Activated CD8-positive, alpha-beta memory T cell treated with anti-CD3 and anti-CD28 coated beads, Interleukin-2, amount 50 U/mL, for 48 hours (primary cell): ENCODE measurements at places on chromosomes 7 and 10.

DNA sequence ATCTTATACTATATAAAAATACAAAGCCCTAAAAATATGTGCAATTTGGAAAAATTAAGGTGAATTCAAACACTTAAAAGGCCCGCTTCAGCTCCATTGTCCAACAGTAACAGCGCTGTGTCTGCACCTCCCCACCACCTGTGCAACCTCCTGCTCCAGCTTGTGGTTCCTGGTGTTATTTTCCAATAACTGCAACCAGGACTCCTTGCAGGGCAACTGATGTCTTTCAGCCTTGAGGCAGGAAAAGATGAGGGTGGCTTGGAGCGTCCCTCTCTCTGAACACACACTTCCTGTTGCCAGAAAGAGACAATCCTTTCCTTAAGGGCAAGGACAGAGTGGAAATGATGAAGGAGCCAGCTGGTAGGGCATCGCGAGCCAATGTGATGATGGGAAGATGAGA, 336.0 kb downstream of the GLRX3 start:
- DNase-seq, result no peak

DNA sequence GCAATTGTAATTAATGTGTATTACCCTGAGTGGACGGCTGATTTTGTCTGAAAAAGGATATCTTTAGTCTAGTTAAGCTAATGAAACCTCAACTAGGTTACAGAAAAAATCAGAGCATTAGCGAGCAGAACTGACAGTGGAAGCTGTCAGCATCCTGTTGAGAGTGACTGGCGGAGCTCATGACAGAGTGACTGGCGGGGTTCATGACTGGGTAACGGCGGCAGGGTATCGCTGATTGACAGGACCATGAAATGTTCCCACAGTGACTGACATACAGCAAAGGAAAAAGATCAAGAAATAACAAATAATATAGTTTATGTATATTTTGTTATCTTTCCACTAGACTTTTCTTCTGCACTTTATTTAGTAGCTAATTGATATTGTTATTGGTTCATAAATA, 202.5 kb upstream of the AGK start:
- no peak for DNase-seq

DNA sequence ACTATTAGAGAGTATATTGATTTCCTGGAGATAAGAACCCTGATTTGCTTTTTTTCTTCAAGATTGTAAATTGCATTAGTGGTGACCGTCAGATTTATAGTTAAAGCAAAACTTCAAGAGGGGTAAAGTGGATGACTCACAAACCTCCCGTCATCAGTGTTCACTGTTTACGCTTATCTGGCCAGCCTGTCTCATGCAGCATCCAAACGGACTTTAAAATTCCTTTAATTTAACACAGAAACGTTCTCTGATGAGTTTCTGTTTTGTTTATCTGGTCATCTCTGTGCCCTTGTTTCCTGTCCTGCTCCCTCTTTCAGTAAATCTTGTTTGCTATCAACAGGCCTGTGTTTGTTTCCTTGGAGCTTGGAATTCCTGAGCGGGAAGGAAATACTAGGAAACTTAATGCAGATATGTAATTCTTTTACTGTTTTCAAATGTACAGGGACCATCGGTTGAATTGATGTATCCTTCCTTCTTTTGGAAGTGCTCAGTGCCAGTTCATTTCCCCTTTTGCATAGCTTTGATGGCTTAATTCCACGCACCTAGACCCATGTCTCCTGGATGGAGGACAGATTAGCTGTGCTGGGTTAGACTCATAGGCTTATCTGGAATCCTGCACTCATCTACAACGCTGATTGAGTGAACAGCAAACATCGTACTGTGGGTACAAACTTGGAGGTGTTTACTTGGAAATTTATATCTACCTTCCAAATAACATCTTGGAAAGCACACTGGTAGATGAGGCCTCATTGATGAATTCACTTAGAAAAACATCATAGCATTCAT, 21.3 kb downstream of the PTPRE start:
- DNase-seq, result no peak

DNA sequence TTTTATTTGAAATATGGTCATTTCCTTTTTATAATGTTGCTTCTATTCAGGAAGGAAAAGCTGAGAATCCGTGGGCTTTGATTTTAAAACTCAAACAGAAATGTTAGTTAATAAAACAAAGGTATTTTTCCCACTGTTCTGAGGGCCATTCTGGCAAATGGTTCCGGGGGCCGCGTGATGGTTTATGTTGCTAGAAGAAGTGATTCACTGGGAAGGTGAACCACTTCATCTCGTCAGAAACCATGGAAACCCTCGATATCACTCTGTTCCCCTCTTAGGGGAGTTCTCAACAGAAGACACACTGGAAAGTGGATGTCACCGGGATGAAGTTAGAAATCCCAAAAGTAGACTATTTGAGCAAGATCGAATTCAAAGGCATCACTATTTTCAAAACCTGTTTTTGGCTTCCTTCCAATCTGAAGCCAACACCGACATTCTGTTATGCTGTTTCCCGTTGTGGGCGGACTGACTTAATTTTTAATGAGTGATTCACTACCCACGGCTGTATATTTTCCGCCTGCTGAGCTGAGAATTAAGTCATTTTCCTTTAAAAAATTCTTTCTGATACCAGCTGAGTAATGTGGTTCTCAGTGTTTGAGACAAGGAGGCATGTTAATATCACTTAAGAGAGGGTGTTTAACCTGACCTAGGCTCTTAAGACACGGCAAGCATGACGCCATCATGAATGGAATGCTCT, 84.1 kb downstream of the PTPRE start:
- no peak for DNase-seq
